ENCODE measurements at places on chromosomes 12 and 14.

DNA sequence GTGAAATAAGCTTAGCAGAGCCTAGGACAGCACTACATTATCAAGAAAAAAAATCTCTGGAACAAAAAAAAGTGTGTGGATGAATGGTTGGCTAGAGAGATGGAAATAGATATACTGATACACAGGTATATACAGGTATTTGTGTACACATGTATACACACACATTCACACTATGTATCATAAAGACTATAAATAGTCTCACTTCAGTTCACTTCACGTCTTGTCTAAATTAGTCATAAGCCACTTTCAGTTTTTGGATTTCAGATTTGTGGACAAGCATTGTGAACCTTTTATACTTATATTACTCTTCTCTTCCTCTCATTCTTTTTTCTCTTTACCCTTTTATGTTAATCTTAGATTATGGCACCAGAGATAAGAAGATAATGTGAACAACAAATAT lies 41.8 kb upstream of the SLC6A15 start:
- DNase-seq = no peak

GRCh38 chr12:106771425-106771824 lies 3.1 kb upstream of the RIC8B start:
- DNase-seq = no peak

GRCh38 chr14:76676539-76676938 lies 84.7 kb upstream of the VASH1 start:
- DNase-seq = no peak

DNA sequence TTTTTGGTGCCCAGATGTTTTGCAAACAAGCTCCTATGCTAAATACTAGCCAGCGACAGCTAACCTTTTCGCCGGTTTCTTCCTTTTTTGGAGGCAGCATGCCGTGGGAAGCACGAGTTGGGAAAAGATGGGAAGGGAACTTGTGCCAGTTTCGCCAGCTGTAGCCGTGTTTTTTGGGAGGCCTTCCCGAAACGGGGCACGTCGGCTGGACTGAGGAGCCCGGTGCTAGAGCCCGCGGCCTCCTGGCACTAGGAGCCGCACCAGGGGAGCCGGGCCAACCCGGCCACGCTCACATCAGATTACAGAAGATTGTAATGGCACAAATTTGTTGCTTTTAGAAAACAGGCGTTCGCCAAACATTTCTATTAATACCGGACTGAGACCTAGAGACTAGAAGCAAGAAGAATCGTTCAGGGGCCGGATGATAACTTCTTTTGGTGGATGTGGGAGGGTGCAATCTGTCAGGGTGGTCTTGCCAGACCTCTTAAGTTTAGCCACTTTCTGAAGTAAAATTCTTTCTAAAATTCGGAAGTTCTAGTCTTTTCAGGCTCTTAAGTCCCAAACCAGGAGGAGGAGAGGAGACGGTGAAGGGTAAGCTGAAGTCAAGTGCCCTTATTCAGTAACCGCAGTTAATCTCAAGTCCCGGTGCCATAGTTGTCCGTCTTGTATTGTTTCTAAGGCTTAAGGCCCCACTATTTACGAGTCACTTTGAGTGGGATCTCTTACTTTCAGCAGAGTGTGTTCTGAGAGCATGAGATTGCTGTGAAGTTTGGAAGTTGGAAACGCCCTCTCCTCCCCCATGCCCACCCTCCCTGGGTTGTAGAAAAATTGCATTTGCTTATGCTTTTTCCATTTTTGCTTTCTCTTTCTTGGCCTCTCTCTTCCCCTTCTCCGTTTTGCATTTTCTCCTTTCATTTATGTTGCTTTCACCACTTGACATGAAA lies 1.3 kb downstream of the RASSF3 start:
- DNase-seq = no peak

DNA sequence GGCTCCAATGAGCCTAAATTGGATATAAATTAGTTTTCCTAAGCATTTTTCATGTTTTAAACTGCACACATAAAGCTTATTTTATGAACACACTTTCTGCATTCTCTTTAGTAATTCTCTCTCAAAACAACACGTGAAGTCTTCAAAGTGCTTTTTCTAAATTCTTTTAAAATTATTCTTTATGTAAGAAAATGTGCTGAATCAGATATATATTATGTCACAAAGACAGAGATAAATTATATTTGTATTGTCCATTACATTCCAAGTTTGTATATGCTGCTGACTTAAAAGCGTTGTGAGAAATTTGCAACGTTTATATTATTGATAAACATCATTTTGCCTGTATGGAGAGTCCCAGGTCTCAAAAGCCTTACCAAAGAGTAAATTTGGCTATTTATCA lies 465.2 kb downstream of the BCAT1 start:
- no peak for DNase-seq

DNA sequence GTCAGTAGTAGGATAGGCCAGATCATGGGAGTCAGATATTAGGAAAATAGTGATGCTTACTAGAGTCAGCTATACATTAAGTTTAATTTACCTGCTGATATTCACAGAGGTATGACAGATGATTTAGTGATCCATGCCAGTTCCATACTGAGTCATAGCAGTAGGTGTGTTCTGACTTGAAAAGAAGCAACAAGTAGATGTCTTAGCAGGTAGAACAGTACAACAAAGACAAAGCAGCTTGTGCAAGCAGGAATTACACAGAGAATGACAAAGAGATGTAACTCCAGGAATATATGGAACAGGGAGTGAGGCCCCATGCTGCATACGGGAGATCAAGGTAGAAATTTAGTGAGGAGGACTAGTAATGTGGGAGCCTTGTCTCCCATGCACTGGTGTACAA lies 556.9 kb downstream of the SLC16A7 start:
- DNase-seq = no peak

- DNase-seq = no peak
Measured at GRCh38 chr12:53313996-53314395, 7.4 kb downstream of the AAAS start.

- no peak for DNase-seq
Measured at GRCh38 chr12:18139989-18140596, 50.1 kb upstream of the RERGL start.

DNA sequence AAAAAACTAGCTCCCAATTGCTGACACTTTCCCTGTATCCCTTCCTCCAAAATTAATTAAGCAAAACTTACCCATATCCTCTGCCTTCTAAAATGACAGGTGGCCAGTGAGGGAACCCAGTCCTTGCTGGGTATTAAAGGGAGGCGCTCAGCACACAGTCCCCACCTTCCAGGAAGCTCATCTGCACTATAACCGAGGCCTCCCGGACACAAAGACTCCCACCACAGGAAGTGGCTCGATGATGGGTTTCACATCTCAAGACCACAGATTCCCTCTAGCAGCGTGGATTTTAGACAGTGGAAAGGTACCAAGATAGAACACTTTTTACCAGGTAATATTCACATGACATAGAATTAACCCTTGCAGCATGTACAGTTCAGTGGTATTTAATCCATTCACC lies 126.8 kb upstream of the NCOR2 start:
- DNase-seq = no peak

DNA sequence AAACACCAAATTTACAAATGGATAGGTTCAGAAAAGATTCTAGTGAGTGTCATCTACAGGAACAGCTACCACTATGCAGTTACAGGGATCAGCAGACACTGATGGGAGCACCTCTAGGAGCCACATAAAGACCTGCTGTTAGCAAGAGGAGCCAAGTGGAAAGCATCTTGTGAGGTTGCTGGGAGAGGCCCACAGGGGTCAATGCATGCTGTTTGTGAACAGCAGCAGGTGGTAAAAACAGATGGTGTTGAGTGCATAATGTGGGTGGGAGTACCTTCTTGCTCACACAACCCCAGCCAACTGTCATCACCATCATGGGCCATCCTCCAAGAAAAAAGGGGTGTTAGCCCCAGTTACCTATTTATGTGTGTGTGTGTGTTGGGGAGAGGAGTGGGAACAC lies 215.2 kb upstream of the SSTR1 start:
- DNase-seq = no peak

DNA sequence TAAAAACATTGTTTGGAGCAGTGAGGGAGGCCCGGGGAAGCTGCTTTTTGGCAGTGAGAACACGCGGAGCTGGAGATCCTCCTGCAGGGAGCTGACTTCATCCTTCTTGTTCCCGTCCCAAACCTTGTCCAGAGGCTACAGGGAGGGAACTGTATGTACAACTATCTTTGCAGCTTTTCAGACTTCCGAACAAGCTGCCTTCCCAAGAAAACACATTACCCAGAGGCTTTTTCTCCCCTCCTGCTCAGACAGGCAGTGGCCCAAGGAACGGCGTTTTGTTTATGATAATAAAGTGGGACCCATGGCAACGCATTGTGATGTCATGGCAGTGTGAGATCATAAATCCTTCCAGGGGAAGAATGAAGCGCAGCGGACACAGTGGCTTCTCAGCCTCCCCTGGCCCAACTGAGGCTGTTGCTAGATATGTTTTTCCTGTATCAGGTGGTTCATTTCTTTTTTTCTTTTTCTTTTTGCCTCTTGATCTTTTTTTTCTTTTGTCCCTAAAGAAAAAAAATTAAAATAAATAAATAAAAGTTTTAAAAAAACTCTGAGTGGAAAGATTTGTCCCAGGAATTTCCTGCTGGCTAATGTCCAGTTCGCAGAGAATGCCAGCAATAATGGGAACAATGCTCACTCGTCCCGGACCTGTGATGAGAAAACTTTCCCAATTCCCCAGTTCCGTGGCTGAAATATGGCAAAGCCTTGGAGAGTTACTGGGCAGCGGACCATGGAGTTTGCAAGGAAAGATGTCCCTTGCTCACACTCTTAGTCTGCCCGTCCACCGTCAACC lies 103.4 kb upstream of the MAP1LC3B2 start:
- DNase-seq = no peak

GRCh38 chr12:116919706-116920485 lies 9.1 kb downstream of the FBXW8 start:
- DNase-seq = no peak

DNA sequence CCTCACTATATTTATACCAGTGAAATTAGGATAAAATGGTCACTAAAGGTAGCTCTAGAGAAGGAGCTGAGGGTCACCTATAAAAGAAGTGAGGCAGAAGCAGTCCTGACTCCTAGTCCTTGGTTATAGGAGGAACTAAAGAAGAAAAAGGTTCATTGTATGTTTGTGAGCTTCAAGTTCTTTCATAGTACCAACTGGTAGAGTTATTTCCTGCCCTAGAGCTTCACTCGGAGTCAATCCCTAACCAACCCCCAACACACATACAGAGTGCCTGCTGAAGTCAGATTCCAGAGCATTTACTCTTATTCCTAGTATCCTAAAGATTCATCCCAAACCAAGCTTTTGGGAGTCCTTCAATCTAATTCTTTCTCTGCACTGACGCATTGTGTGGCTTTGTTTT lies 29.3 kb upstream of the FRMD6 start:
- DNase-seq = no peak

DNA sequence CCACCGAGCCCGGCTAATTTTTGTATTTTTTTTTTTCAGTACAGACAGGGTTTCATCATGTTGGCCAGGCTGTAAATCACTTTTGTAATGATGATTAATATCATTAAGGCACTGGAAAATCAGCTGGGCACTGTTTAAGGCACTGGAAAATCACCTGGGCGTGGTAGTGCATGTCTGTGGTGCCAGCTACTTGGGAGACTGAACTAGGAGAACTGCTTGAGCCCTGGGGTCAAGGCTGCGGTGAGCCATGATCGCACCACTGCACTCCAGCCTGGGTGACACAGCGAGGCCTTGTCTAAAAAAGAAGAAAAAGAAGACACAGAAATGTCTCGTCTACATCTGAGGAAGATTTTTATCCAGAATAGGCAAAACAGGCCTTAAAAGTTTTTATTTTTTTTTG lies 12.7 kb downstream of the SLC11A2 start:
- DNase-seq = no peak

DNA sequence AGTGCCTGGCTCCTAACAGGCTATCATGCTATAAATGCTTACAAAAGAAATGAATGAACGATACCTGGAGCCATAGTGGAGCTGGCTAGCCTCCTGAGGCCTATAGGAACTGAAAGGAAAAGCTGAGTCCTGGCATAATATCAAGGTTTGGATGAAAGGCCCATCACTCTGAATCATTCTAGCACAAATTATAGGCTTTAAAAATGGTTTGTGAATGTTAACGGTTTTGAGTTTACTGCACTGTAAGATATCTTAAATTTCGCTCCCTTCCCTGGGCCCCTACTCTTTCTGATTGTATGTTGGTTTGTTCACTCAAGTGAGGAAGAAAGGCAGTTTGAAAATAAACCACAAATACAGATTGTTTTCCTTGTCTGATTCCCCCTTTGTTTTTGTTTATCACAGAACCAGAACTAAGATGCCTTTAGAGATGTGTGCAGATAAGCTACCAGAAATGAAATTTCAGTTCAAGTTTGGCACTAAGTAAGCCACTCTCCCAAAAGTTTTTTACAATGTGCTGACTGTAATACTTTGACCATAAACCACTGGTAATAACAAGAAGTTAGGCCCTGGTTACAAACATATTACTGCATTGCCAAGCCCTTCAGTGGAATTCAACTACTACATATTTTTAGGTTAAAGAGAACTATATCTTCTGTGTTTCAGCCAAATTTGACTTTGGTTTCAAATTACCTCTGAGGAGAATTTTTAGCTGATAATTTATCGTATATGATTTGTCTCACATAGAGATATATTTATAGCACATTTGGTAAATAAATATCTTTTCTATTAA lies 89.5 kb downstream of the ALX1 start:
- DNase-seq = no peak

GRCh38 chr12:48084066-48084465 lies 21.8 kb downstream of the SENP1 start:
- no peak for DNase-seq

- no peak for DNase-seq
Measured at GRCh38 chr14:22996768-22997654, 12.9 kb downstream of the C14orf93 start.

DNA sequence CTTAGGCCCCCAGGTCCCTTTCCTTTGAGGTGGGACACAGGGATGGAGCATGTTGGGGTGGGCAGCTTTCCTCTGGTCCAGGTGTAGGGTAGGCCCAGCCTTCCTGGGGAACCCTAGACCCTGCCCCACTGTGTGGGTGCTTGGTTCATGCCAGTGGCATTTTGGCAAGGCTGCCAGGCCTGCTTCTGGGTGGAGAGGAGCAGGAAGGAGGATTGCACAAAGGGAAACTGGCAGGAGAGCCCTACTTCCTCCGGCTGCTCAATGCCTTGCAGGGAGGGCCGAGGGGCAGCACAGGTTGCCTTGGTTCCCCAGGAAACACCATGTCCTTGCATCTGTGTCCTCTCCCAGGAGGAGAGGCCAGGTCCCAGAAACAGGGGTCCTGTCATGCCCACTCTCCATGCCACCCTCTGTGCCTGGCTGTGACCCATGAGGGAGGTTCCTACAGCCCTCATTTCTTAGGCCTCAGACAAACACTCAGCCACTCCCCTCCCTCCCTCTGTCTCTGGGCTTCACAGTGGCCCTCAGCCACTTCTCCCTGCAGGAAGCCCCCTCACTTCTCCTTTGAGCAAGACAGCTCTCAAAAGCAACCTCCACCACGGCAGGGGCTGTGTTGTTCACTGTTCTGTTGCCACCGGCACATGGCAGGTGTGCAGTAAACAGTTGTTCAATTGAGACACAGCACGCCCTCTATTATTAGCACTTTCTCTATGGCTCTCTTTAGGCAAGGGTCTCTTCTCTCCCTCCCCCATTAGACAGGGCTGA lies 6.8 kb upstream of the KRT80 start:
- DNase-seq = no peak

- no peak for DNase-seq
Measured at GRCh38 chr12:128609861-128610260, 213.9 kb downstream of the SLC15A4 start.
